GM12878 (cell line): ENCODE measurements at places on chromosomes 3 and 15. TPM values are rescaled to one million over a fixed set of nuclear protein-coding genes. Genes with fewer than 3 reads are reported as not detected.

Gene DUOXA2
- total RNA-seq, result not detected in 2 replicates

Gene PLCH1
- 0.03 and 0.05 TPM in 2 replicates for total RNA-seq

Gene PRRT3
- total RNA-seq, result 17.0 and 18.0 TPM in 2 replicates

Gene NDUFAF3
- 83.5 and 87.4 TPM in 2 replicates for total RNA-seq

DNA sequence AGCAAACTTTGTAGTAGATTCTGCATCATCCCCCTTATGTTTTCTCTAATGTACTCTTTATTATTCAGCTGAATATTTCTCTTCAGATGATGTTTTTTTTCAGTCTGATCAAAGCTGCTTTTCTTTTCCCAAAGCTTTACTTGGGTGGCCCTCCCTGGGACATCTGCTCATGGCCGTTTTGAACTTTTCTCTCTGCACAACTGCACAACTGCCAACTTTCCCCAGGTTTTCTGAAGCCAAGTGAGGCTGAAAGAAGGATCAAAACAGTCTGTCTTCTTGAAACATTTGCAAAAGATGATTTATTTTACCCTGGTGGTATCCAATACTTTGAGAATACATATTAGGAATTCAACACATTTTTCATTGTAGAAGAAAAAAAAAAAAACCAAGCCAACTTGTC lies 43.0 kb downstream of the GASK1A start:
- no peak overlapping the region for H3K4me3 ChIP-seq
- DNase-seq, result no peak
- H3K27ac ChIP-seq, result no peak overlapping the region
- H3K27me3 ChIP-seq, result no peaks in the 10 kb centered on the region
- no peaks in the 10 kb centered on the region for H3K4me1 ChIP-seq

DNA sequence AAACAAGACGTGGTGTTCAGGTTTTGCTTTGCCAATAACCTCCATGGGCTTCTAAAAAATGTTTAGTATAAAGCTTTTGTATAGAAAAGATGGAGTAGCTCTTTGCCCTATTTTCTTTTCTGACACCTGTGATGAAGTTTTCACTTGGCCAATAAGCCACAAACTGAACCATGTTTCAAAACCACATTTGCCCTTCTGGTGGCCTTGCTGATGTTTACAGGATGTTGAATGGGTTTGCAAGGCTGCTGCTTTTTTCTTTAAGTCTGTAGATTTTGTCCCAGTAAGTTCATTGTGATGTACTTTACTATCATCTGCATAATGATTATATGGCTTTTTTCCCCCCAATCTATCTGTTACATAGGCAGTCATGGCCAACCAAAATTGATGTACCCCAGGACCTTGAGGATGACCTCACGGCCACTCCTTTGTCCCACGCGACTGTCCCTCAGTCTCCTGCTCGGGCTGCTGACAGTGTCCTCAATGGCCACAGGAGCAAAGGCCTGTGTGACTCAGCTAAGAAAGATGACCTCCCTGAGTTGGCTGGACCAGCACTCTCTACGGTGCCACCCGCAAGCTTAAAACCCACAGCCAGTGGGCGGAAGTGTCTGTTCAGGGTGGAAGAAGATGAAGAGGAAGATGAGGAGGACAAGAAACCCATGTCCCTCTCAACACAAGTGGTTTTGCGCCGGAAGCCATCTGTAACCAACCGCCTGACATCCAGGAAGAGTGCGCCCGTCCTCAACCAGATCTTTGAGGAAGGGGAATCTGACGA lies 60.8 kb downstream of the SNRK start:
- H3K4me1 ChIP-seq, result no peaks in the 10 kb centered on the region
- no peak overlapping the region for H3K4me3 ChIP-seq
- no peak for DNase-seq
- no peaks in the 10 kb centered on the region for H3K27me3 ChIP-seq
- H3K36me3 ChIP-seq, result peaks cover 4% of the 10 kb centered on the region

DNA sequence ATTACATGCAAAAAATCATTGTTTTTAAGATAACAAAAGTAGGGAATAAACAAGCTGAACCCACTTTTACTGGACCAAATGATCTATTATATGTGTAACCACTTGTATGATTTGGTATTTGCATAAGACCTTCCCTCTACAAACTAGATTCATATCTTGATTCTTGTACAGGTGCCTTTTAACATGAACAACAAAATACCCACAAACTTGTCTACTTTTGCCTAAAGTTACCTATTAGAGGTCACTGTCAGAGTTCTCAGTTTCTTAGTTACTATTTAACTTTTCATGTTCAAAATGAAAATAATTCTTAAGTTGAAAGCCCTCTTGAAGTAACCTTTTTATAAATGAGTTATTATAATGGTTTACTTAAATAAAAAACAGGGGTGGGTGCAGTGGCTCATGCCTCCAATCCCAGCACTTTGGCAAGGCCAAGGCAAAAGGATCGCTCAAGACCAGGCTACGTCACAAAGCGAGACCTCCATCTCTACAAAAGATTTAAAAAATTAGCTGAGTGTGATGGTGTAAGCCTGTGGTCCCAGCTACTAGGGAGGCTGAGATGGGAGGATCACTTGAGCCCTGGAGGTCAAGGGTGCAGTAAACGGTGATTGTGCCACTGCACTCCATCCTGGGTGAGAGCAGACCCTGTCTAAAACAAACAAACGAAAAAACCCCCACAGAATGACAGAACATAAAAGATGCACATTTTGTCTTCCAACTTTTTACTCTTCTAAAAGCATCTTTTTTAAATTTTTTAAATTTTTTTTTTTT lies 16.0 kb downstream of the ACTR8 start:
- no peak for DNase-seq
- H3K36me3 ChIP-seq, result peaks cover 2% of the 10 kb centered on the region
- no peak overlapping the region for H3K4me3 ChIP-seq
- no peak overlapping the region for H3K27ac ChIP-seq
- H3K4me1 ChIP-seq, result no peaks in the 10 kb centered on the region

- no peak for DNase-seq
- H3K27me3 ChIP-seq, result no peaks in the 10 kb centered on the region
- H3K4me3 ChIP-seq, result no peak overlapping the region
- H3K27ac ChIP-seq, result no peak overlapping the region
- H3K4me1 ChIP-seq, result no peaks in the 10 kb centered on the region
Measured at GRCh38 chr15:88069561-88069960, 187.0 kb downstream of the NTRK3 start.

GRCh38 chr3:46442576-46443530 lies 21.9 kb downstream of the LTF start:
- no peak overlapping the region for H3K27ac ChIP-seq
- H3K36me3 ChIP-seq, result no peaks in the 10 kb centered on the region
- H3K4me1 ChIP-seq, result peaks cover 5% of the 10 kb centered on the region
- DNase-seq, result no peak
- no peaks in the 10 kb centered on the region for H3K27me3 ChIP-seq
- no peak overlapping the region for H3K4me3 ChIP-seq

DNA sequence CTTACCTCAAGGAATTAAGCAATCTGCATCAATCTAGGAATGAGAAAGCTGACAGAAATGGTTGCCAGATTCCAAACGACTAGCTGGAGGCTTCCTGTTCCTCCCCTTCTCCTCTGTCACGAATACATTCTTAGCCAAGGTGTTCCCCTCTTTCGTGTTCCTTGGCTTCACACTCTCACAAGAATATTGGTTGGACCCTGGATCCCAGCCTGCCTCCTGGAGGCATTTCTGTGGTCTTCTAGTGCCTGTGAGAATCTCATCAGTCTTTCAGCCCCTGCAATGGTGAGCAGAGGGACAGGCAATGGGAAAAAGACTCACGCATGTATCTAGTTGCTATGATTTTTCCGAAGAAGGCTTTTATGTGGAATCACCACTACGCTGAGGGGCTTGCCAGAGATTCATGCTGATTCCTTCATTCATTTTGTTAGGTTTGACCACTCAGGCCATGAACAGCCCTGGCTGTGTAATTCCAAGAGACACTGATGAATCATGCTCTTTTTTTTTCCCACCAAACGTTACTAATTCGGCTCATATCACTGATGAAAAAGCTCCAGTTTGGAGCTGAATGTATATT lies 1.6 kb upstream of the P3H2 start:
- DNase-seq, result no peak
- no peaks in the 10 kb centered on the region for H3K36me3 ChIP-seq
- no peak overlapping the region for H3K27ac ChIP-seq
- H3K4me1 ChIP-seq, result peaks cover 4% of the 10 kb centered on the region; the same call in 1 of the 2 replicates
- H3K27me3 ChIP-seq, result peaks cover 3% of the 10 kb centered on the region; the same call in 1 of the 2 replicates

GRCh38 chr15:84831028-84831427 lies 13.9 kb downstream of the ALPK3 start:
- H3K4me1 ChIP-seq, result no peaks in the 10 kb centered on the region
- H3K27me3 ChIP-seq, result peaks cover 2% of the 10 kb centered on the region
- no peak for DNase-seq
- no peak overlapping the region for H3K27ac ChIP-seq

DNA sequence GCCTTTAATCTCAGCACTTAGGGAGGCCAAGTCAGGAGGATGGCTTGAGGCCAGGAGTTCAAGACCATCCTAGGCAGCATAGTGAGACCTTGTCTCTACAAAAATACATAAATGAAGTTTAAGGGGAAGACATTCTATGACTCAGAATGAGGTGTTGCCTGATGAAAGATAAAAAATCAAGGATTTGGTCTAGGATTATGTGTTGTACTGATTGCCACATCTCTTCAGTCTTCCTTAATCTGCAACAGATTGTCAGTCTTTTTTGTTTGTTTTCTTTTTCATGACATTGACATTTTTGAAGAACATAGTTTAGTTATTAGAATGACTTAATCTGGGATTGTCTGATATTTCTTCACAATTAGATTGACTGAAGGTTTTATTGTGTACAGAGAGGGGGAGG lies 26.3 kb upstream of the DPPA4 start:
- H3K27ac ChIP-seq, result no peak overlapping the region
- H3K36me3 ChIP-seq, result no peaks in the 10 kb centered on the region
- no peak overlapping the region for H3K4me3 ChIP-seq
- no peak for DNase-seq
